ENCODE measurements at places on chromosomes 6 and 20.

DNA sequence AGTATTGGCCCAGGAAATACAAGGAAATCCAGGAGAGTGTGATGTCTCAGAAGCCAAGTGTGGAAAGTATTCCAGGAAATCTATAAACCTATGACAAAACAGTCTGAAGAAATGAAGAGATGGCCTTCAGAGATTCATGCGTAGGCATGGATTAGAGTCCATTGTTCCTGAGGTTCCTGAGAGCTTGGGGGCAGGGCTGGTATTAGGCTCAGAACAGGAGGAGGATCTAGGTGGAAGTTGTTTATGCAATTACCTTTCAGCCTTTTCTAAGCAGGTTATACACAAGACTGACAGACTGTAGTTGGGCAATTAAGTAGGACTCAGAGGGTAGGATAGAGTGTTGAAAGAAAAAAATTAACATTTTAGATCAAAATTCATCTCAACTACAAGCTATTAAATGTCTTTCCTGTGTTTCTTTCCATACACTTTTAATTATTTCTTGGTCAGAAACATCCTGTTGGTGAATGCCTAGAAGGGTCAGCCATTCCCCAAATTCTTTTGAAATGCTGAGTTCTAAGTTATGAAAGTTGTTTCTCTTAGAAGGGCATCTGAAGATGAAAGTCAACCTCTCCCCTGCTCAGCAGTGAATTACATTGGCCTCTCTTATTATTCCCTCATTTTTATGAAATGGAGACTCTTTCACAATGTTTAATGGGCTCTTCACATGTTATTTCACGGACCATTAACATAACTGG lies 201.2 kb upstream of the MYLIP start:
- DNase-seq: no peak

GRCh38 chr20:53738039-53738944 lies 144.7 kb upstream of the ZNF217 start:
- DNase-seq: peak; percentile 36

GRCh38 chr6:20306491-20306890 lies 94.2 kb upstream of the MBOAT1 start:
- DNase-seq: no peak

- DNase-seq: no peak
Measured at GRCh38 chr6:116439522-116440051, 21.6 kb upstream of the CALHM6 start.

DNA sequence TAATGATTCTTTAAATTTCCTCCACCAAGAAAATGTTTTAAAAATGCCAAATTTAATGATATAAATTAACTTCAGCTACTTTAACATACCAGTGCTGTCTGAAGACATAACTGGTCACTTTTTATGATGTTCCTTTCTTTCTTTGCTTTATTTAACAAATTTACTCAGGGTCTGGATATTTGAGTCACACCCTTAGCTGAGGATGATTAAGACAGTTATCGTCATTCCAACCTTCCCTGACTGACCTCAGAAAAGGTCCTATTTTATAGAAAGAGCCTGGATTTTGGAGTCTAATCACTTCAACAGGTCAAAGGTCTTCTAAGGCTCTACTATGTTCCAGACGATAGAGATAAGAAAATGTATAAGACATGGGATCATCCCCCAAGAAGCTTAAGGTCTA lies 47.4 kb upstream of the CEP162 start:
- DNase-seq: no peak
